ENCODE measurements at places on chromosomes 1 and 21.

DNA sequence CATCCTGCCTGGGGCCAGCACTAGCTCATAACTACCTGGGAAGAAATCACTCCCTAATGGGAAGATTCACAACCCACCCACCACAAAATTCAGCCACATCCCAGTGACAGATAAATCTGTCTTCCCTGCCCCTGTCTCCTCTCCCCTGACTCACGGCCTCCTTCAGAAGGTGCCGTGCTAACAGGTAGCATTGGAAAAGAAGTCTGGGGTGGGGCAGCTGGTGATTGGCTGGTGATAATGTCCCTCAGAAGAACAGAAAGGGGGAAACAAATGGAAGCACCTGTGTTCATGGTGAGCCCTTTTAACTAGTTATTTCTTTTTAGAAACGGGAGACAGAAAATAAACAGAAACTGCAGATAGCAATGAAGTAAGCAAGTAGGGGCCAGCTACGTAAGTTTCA is 29.1 kb downstream of the ITPKB start:
- H3K27me3 ChIP-seq: no peaks in the 10 kb centered on the region
- no peak overlapping the region for H3K4me3 ChIP-seq
- H3K27ac ChIP-seq: peak overlapping the region; percentile 52

DNA sequence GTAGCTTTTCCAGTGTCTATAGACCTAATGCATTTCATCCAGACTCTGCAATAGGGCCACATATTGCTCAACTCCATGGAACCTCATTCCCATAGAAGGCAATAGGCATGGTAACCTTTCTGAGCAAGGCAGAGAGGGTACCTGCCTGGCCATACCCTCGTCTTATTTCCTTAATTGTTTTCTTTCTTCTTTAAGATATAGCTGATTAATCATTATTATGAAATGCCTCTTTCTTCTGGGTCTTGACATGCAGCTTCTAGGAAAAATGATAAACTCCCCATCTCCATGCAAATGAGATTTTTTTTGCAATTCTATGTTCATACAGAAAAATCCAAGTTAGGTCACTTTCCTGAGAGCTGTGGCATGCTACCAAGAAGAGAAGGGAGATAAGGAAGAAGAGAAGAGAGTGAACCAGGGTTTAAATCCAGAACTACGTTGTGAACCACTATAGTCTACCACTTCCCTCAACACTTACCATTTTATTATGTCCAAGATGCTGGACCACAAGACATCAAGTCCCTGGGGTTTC is 33.0 kb upstream of the IL20 start:
- no peaks in the 10 kb centered on the region for H3K36me3 ChIP-seq
- no peak for DNase-seq
- no peak overlapping the region for H3K27ac ChIP-seq
- H3K4me3 ChIP-seq: no peak overlapping the region
- peaks cover 3% of the 10 kb centered on the region for H3K4me1 ChIP-seq

DNA sequence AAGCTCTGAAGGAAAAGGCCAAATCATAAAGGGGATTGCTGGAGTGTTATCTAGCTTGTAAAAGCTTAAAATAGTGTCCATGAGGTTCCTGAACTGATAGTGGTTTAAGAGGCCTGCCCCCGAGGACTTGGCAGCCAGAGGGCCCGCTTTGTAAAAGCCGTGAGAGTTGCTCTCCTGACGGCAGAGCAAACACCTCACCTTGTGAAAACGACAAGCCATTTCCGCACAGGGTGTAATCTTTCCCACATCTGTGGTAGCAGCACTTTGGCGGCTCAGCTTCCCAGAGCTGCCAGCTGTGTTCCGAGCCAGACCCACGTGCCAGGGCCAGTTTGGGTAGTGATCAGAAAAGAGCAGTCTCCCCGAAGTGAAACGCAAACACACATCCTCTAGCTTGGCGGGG is 37.0 kb downstream of the SERBP1 start:
- H3K4me3 ChIP-seq: no peak overlapping the region
- H3K27me3 ChIP-seq: no peaks in the 10 kb centered on the region
- H3K4me1 ChIP-seq: peaks cover 40% of the 10 kb centered on the region
- no peak overlapping the region for H3K27ac ChIP-seq

GRCh38 chr1:173149887-173150286 is 57.2 kb downstream of the TNFSF4 start:
- no peak overlapping the region for H3K27ac ChIP-seq
- H3K4me3 ChIP-seq: no peak overlapping the region
- H3K36me3 ChIP-seq: peaks cover 35% of the 10 kb centered on the region
- peaks cover 5% of the 10 kb centered on the region for H3K27me3 ChIP-seq

DNA sequence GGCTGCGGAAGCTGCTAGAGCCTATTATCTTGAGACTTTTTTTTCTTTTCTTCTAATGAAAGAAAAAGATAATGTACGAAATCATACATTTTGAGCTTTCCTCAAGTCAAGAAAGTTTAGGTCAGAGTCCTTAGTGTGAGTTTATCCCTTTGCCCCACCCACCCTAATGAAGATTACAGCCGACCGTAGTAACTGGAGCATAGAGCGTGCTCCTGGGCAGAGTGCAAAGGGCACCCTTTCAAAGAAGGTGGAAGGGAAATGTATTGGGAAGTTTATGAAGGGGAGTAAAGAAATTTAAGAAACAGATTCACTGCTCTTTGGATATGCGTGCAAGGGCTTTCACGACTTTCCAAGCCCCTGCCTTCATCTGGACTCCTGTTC is 17.2 kb downstream of the GNG12 start:
- no peak for DNase-seq
- peaks cover 7% of the 10 kb centered on the region for H3K36me3 ChIP-seq
- H3K4me3 ChIP-seq: no peak overlapping the region
- H3K27ac ChIP-seq: no peak overlapping the region

DNA sequence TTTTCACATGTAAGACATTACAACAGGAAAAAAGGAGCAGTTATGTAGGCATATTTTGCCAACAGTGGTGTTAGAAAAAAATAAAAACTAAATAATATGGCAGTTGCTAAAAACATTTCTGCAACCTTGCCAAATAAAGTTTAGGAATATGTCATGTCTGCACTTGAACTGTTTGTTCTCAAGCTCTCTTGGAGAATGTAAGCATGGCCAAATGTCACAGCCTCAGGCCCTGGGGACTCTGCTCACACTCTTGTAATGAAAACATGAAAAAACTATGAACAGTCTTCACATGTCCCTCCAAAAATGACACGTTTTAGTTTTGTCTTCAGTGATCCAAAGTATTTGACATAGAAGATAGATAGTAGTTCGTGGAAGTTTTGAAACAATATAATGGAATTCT is 753.3 kb downstream of the LTN1 start:
- no peak for DNase-seq
- no peaks in the 10 kb centered on the region for H3K27me3 ChIP-seq
- no peaks in the 10 kb centered on the region for H3K4me1 ChIP-seq
- no peak overlapping the region for H3K27ac ChIP-seq
- H3K4me3 ChIP-seq: no peak overlapping the region

DNA sequence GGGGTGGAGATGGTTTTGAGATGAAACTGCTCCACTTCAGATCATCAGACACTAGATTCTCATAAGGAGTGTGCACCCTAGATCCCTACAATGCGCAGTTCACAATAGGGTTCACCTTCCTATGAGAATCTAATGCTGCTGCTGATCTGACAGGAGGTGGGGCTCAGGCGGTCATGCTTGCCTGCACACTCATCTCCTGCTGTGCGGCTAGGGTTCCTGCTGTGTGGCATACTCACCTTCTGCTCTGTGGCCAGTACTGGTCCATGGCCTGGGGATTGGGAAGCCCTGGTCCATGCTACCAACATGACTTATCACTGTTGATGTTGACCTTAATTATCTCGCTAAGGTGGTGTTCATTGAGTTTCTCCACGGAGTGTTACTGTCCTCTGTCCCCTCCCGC is 144.5 kb downstream of the NAV1 start:
- no peak overlapping the region for H3K4me3 ChIP-seq
- H3K27me3 ChIP-seq: no peaks in the 10 kb centered on the region
- H3K4me1 ChIP-seq: peaks cover 83% of the 10 kb centered on the region
- H3K36me3 ChIP-seq: peaks cover 6% of the 10 kb centered on the region
- no peak for DNase-seq

- H3K4me1 ChIP-seq: peaks cover 6% of the 10 kb centered on the region
- H3K36me3 ChIP-seq: no peaks in the 10 kb centered on the region
- no peak overlapping the region for H3K27ac ChIP-seq
- no peaks in the 10 kb centered on the region for H3K27me3 ChIP-seq
- DNase-seq: no peak
- H3K4me3 ChIP-seq: no peak overlapping the region
Measured at GRCh38 chr1:110201157-110201825, 8.8 kb upstream of the KCNC4 start.

- H3K4me1 ChIP-seq: peaks cover 15% of the 10 kb centered on the region
- no peak overlapping the region for H3K4me3 ChIP-seq
- H3K36me3 ChIP-seq: peaks cover 17% of the 10 kb centered on the region
Measured at GRCh38 chr21:31442339-31442738, 98.3 kb upstream of the TIAM1 start.

DNA sequence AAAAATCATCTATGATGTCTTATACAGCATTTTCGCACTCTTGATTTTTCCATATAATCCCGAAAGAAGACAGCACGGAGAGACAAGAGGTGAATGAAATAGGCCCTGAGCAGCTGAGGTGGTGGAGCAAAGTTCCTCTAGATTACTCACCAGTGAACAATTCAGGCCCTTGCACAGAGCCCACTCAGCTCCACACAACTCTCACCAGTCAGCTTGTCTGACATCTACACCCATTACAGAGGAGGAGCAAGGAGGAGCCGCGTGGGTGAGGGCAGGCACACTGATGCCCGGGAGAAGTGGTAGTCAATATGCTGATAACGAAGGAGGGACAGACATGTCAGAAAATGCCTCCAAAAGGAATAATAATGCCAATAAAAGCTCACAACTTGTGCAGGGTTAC is 59.9 kb downstream of the DNM3 start:
- no peak for DNase-seq
- peaks cover 25% of the 10 kb centered on the region for H3K4me1 ChIP-seq
- H3K36me3 ChIP-seq: no peaks in the 10 kb centered on the region
- no peak overlapping the region for H3K27ac ChIP-seq
- H3K4me3 ChIP-seq: no peak overlapping the region
- no peaks in the 10 kb centered on the region for H3K27me3 ChIP-seq

Measured in WTC11 (cell line).